8988T (cell line): ENCODE measurements at places on chromosomes 6 and 20.

GRCh38 chr20:50389438-50389807 is 120.8 kb upstream of the PTPN1 start:
- no peak for DNase-seq

DNA sequence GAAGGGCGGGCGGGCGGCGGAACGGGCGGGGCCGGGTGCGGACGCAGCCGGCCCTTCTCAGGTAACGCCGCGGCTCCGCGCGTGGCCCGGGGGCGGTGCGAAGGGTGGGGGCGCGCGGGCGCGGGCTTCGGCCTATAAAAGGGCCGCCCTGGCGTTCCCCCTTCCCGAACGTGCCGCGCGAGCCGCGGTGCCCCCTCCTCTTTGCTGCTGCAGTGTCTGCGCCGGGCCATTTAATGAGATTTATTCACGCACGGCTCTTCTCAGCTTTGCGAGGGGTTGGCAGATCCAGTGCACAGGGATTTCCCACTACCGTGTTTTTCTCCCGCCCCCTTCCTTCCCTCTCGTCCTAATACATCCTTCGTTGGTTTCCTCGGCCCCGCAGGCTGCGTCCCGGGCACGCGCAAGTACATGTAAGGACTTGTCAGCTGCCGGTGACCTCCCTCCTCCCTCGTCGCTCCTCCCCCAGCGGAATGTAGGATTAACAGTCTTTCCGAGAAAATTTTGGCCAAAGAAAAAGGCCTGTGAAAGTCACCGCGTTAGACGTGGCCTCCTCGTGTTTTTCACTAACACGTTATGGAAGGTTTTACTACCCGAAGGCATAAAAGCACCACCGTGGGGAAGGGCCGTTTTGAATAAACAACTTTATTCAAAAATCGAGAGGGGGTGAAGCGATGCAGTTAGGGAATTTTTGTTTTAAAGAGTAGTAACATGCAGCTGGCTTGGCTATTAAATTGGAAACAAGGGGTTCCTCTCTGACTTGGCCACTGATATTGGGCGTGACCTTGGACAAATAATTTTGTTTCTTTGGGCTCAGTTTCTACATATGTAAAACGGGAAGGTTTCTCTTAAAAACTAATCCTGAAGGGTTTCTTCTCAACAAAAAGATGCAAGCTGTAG is 966 bp upstream of the REV3L start:
- peak; percentile 63 for DNase-seq

DNA sequence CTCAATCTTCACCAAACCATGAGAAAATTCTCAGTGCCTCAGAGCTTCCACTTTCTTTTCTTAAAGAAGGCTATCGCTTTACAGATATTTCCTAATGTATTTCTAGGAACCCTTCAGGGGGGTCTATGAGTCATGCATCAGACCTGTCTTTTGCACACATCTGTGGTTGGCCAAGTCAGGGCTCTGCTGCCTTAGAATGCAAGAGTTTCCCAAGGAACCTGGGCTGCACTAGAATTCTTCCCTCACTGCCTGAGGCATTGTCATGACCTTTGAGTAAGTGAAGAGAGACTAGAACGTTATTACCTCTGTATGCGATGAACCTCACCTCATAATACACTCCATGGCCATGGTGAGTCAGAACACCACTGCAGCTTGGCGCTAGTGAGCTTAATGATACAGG is 365.0 kb upstream of the ID4 start:
- no peak for DNase-seq

GRCh38 chr6:166658792-166659150 is 31.7 kb upstream of the RPS6KA2 start:
- DNase-seq = no peak

GRCh38 chr20:6277661-6278240 is 154.9 kb upstream of the FERMT1 start:
- no peak for DNase-seq

GRCh38 chr6:13267142-13267651 is 61.1 kb downstream of the TBC1D7 start:
- DNase-seq = no peak

GRCh38 chr20:25399037-25399430 is 8.4 kb upstream of the ABHD12 start:
- DNase-seq = no peak

DNA sequence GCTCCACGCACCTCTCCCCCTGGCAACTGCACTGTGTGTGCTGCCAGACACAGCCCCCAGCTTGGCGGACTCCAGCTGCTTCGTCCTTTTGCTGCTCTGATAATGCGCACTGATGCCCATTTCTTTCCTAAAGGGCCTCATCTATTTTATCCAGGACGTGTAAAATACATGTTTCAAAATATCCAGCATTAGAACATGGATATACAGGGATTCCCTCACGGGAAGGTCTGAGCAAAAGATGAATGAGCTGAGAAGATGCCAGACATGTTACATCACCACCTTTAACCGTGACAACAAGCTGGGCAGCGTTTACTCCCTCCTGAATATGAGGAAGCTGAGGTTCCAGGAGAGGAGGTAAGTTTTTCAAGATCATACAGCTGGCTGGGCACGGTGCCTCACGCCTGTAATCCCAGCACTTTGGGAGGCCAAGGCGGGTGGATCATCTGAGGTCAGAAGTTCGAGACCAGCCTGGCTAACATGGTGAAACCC is 32.8 kb downstream of the TNXB start:
- DNase-seq = no peak

DNA sequence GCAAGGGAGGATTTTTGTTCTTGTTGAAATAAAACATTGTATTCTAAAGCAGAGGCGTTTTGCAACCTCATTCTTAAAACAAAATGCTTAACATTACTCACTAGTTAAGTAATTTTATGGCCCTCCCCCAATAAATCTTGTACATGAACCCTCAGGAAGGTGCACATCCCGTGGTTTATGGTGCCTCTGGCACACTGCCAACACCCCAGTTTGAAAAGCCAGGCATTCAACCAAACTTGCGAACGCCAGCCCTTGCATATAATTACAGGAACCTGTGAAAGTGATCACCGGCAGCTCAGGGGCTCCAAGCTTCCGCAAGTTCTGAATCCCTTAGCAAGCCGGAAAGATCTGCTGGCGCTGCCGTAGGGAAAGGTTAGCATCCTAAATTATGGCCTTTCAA is 1109.0 kb upstream of the FLRT3 start:
- DNase-seq = no peak

DNA sequence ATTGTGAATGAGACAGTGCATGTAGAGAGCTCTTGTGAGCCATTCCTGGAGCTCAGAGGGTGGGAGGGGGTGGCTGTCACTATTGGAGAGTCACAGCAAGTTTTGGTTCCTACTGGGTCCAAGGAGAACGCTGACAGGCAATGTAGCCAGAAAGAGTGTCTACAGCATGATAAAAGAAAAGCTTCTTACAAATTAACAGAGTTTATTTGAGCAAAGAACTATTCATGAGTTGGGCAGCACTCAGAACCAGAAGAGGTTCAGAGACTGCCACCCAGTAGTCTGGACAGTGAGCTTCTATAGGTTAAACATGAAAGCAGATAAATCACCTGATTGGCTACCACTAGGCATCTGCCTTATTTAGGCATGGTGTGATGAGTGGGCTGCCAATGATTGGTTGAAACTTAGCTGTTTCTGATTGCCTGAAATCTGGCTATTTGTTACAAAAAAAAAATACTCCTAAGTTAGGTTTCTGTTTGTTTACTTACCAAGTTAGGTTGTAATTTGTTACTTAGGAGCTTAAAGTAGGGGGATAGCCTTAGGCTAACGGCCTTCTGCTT is 473.4 kb downstream of the PREX1 start:
- no peak for DNase-seq

DNA sequence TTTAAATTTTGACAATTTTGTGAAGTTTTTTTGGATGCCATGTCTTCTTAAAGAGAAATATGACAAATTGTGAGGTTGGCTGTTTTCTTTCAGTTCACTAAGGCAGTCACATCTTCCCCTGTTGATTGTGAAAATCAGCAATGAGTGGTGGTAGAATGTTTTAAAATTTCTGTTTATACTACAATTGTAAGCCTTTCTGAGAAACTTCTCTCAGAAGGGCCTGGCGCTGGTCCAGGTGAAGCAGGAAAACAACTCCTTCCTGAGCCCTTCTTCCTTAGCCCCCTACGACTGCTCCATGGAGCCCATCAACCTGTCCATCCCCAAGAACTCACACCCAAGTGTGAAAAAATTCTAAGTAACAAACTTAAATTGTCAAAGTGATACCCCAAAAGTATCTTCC is 80.6 kb downstream of the SSR1 start:
- DNase-seq = no peak

GRCh38 chr6:42009844-42010184 is 40.5 kb upstream of the TAF8 start:
- no peak for DNase-seq

DNA sequence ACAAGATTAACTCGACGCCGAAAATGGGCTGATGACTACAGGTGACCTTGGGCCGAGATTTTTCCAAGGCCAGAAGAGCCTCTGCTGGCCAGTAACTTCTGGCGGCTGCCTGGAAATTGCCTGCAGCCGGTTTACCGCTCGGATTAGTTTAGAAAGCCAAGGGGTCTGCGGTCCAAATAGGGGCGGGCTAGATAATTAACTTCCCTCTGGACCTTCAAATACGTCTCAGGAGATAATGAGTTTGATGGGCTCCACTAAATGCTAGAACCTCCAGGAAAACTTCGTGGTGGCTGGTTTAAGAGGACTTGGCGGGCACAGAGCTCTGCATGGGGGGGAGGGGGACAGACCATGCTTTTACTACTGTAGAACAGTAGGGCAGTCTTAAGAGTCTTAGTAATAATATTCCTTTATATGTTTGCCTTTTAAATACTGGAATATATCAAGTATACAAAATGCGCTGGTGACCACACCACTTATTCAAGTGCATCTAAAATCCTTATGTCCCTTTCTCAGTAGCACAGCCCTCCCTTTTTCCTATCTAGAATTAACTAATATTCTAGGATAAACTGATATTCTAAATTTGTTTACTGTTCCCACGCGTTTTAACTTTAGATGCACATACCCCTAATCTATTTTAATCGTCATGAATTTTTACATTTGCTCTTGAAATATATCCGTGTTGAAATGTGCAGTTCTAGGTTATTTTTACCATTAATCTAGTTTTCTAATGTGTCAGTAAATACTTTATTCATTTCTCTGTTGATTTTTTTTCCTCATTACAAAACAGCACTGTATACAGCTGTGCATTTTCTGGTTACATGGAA is 107.5 kb upstream of the PRSS16 start:
- no peak for DNase-seq

DNA sequence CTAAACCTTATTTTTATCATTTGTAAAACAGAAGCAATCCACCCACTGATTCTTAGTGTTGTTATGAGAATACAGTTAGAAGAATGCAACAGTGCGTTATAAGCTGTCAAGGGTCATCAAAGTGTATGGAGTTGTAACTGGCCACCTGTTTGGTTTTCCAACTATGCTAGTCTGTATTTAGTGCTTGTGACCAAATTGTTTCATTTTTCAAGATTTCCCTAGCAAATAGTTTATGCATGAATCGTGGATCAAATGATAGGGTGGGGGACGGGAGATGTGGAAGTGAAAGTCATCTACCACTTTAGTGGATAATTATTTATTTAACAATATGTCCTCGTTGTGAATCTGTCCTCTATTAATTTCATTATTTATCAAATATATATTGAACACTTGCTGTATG is 175.4 kb upstream of the HDDC2 start:
- DNase-seq = no peak

- DNase-seq = no peak
These were observed 16.5 kb upstream of the TGM3 start for GRCh38 chr20:2279253-2279779.

GRCh38 chr20:3174442-3175261 is 1.3 kb upstream of the LZTS3 start:
- no peak for DNase-seq

DNA sequence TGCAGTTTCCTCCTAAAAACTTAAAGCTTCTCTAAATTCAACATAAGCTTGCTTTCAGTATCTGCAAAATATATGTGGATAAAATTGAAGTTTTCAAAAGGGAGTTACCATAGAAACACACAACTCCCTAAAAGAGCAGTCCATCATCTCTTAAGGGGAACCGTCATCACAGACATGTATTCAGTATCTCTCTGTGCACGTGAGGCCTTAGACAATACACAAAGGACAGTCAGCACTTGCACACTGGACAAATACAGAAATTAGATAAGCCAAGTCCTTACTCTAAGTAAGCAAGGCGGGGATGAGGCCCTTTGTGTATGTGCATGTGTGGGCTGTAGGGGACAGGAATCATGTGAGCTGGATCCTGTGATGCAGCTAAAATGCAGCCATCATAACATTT is 136.6 kb downstream of the BACH2 start:
- no peak for DNase-seq

DNA sequence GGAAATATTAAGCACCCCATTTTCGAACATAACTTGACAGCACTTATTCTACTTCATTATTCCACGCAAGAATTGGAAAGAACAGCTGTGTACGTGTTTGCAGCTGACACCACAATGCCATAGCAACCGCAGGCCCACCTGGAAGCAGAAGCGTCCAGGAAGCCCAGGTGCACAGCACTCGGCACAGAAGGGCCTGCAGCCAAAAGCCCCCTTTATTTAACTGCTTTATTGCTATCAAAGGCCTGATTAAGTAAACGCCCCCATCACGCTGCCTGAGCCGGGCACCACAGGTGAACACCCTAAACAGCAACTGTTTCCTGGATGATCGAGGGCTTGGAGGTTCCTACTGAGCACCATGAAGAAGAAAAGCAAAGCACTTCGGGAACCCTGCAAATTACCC is 6.3 kb downstream of the TAF4 start:
- DNase-seq = no peak

- peak; percentile 96 for DNase-seq
These were observed 11.3 kb downstream of the STMN3 start for GRCh38 chr20:63641792-63642523.

- DNase-seq = no peak
These were observed 29.7 kb downstream of the EIF2S2 start for GRCh38 chr20:34082232-34082887.

GRCh38 chr6:145749632-145750031 is 14.3 kb upstream of the EPM2A start:
- DNase-seq = no peak

DNA sequence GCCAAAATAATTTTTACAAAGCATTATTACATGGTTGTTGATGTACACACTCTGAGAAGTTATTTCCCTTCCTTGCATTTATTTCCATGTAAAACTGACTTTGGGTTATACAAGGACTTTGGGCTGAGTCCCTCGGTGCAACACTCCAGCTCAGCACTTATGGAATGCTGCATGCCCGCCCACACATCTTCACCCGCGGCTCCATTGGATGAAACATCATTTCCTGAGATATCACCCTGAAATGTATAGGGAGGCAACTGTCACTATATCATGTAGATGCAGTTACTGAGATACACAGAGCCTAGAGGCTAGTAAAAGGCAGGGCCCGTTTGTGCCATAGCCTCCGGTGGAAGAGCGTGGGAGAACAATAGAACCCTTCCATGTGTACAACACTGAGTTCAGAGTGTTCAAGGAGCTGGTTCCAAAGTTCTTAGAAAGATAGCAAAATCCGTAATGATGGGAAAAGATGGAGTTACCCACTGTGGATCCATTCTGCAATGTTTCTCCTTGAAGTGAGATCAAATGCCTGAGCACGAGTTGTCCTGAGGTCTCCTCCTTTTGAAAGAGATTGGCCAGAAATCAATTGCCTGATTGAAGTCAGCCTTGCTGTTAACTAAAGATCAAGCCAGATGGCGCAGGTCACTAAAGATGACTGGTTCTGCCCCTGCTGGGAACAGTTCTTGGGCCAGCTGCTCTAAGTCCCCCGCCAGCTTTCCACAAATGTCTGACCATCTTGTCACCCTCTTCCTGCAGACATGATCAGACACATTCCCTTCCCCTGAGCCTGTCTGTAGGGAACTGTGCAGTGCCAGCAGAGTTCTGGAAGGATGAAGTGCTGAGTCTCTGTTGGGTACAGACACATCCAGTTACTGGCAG is 100.9 kb upstream of the IYD start:
- DNase-seq = no peak
